HS-27A (cell line): ENCODE measurements at places on chromosomes 5 and 9.
A peak's percentile ranks its signal among the peaks of the same experiment; 100 is the strongest.

GRCh38 chr5:159819591-159820411, 96.5 kb upstream of the ADRA1B start:
- DNase-seq, result no peak

DNA sequence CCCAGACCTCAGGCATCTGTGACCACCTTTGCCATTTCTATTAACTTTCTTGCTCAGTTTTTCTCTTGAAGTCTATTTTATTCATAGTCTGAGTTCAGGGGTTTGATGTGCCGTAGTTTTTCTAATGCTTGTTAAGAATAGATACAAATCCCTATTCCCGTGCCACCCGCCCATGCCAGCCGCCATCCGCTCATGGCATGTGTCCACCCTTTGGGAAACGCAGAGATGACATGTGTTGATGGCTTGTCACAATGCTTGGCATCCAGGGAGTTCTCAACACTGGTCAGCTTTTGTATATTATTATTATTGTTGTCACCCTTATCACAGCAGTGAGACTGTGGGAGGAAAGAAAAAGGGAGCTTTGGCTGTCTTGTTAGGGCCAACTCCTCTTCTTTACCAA, 17.3 kb upstream of the ANGPTL2 start:
- no peak for DNase-seq

DNA sequence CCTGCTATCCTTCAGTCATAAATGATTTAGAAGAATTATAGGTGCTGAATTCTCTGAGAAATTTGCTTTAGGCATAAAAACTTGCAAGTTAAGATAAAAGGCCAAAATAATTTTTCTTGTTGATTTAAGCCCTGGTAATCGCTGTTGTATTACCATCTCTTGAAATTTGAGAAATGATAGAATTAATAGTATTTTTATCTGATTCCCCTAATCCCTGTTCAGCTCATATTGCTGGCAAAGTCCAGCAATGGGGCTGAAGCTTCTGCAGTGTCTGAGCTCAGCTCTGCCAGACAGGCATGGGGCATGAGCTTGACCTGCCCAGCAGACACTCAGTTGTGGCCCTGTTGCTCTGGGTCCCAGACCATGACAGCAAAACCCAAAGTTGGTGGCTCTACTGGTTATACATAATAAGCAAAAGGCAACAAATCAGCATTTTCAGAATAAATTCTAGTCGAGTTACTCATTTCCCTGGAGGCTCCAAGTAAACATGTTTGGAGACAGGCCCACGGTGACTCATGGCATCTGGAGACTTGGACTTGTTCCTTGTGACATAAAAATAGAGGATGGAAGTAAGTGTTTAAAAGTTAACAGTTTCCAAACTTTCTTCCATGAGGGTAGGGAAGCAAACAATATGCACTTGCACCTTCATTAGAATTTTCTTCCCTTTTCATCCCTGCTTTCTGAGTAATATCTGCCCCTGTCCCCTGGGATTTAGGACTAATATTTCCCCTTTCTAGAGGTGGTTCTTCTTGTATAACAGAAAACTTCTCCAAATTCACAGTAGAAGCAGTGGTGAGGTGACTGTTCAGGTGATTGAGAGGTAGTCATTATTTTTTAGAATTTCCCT, 60.2 kb upstream of the SLC2A8 start:
- DNase-seq, result peak; percentile 88

DNA sequence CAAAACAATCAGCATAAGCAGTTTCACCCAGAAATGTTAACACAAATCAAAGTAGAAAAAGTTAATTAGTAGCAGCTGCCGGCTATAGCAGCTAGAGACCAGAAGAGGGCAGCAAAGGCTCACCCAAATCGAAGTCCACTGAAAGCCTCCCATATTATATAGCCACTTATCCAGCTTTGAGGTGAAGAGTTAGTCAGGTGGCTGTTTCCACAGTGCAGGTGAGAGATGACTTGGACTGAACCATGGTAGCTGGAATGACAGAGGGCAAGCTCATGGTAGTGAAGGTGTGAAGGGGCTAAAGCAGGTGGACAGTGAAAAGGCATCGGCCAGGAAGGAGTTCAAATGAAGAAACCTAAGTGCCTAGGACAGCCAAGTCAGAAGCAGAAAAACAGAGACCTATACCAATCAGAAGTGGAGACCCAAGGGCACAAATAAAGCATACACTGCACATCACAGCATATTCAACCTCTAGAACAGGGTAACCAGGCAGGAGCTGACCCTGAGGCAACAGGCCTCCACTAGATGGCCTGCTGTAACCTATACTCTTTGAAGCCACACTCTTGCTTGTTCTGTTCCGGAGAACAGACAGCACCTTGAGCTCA, 7.2 kb upstream of the RNF38 start:
- peak; percentile 30 for DNase-seq

DNA sequence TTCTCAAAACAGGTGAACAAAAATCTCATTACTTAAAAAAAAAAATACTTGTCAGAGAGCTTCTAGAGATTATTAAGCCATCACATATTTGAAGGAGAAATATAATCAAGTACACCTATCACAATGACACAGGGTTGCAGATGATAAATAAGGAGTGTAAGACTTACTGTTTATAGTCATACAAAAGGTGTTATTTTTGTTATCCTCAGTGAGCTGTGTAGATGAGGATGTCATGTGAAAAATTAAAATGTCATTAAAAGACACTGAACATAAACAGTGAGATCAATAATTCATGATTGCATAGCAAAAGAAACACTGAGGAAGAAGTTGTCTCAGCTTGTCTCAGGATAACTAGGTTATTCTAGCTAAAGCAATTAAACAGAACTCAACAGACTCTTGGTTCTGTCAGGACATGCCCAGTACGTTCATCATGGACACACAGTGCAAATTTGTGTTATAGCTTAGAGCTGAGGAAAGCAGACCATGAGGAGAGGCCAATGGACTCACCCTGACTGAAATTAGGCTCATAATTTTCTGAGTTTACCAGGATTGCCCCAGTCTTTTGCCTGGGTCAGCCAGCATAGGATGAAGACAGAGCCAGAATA, 1162.6 kb upstream of the C9orf72 start:
- DNase-seq, result no peak

DNA sequence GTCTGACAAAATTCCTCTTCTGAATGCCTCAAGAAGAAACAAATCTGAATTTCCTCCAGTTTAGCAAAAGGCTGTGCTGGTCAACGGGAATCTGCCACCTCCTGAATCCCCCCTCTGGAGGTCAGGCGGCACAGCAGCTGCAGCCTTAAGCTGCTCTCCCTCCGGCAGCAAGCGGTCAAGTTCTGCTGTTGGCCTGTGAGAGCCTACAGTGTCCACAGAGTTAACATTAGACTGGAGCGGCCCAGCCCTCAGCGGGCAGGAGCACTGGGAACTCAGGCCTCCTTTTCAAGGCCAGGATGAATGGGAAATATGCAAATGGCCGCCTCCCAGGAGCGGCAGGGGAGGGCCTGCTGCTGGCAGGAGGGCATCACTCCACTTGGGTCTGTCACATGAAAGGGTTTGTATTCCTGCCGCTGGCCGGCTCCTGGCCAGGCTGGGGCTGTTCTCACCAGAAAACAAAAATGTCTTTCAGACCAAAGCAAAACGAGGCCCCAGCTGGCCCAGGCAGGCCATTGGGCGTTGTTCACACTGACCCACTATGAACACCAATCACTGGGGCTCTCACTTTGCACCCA, 8.2 kb downstream of the ACSL6 start:
- no peak for DNase-seq
